ENCODE measurements at places on chromosomes 12 and 14. TPM values are rescaled to one million over a fixed set of nuclear protein-coding genes. Genes with fewer than 3 reads are reported as not detected.

GAS2L3 gene
- total RNA-seq = 8.3 TPM

C1R gene
- total RNA-seq = 300 TPM

KLHL33 gene
- total RNA-seq = under 0.01 TPM

SLC48A1 gene
- total RNA-seq = 12.3 TPM

CCER1 gene
- not detected for total RNA-seq

CEBPE gene
- total RNA-seq = not detected

HCAR2 gene
- not detected for total RNA-seq

P2RX2 gene
- not detected for total RNA-seq

POLE gene
- total RNA-seq = 6.8 TPM

C12orf42 gene
- not detected for total RNA-seq

LAG3 gene
- 0.29 TPM for total RNA-seq

EML1 gene
- total RNA-seq = 64.9 TPM

SMIM41 gene
- total RNA-seq = 1.0 TPM

CTSG gene
- not detected for total RNA-seq

PMEL gene
- 0.88 TPM for total RNA-seq

CTDSP2 gene
- 186 TPM for total RNA-seq

ANKRD13A gene
- total RNA-seq = 28.4 TPM

CLEC14A gene
- total RNA-seq = under 0.01 TPM

DACT1 gene
- total RNA-seq = 56.0 TPM

ERBB3 gene
- under 0.01 TPM for total RNA-seq

GRIN2B gene
- total RNA-seq = not detected

COQ10A gene
- 14.9 TPM for total RNA-seq

CMA1 gene
- total RNA-seq = not detected

SYNE3 gene
- total RNA-seq = 16.9 TPM

ASIC1 gene
- total RNA-seq = 0.72 TPM

CACNA1C gene
- total RNA-seq = 3.6 TPM

TAS2R42 gene
- not detected for total RNA-seq

KRT6C gene
- not detected for total RNA-seq

CYP46A1 gene
- total RNA-seq = not detected

BRMS1L gene
- total RNA-seq = 3.7 TPM

OTOGL gene
- total RNA-seq = 0.14 TPM

PRKD1 gene
- total RNA-seq = 5.3 TPM

TMEM119 gene
- 104 TPM for total RNA-seq

ALDH1L2 gene
- total RNA-seq = 30.5 TPM

GLI1 gene
- 1.1 TPM for total RNA-seq

DNAJC22 gene
- total RNA-seq = 2.1 TPM

CLBA1 gene
- total RNA-seq = 12.0 TPM

ZNF219 gene
- total RNA-seq = 1.7 TPM

KLRB1 gene
- total RNA-seq = not detected

CNTN1 gene
- total RNA-seq = 0.43 TPM

SIX4 gene
- 16.6 TPM for total RNA-seq

SYCP3 gene
- under 0.01 TPM for total RNA-seq

ITGA7 gene
- 0.14 TPM for total RNA-seq

KCNA5 gene
- not detected for total RNA-seq

KRT8 gene
- 217 TPM for total RNA-seq

PRICKLE1 gene
- total RNA-seq = 2.3 TPM

SNRNP35 gene
- 15.5 TPM for total RNA-seq

LIN7A gene
- total RNA-seq = 0.57 TPM

Measured in placental pericyte (primary cell).